Breast epithelium (tissue), 4 donors: ENCODE measurements at places on chromosomes 12 and 14. TPM values are rescaled to one million over a fixed set of nuclear protein-coding genes. Genes with fewer than 3 reads are reported as not detected.

- no peak for DNase-seq
- no peak overlapping the region for H3K27ac ChIP-seq
- no peak overlapping the region for H3K4me3 ChIP-seq
- H3K4me1 ChIP-seq = no peaks in the 10 kb centered on the region
- H3K36me3 ChIP-seq = no peaks in the 10 kb centered on the region
Observed at GRCh38 chr14:60328583-60328982, 79.6 kb downstream of the PPM1A start.

Gene NGB
- not detected for total RNA-seq

- DNase-seq = no peak
- H3K36me3 ChIP-seq = no peaks in the 10 kb centered on the region
- H3K4me3 ChIP-seq = no peak overlapping the region
- no peaks in the 10 kb centered on the region for H3K4me1 ChIP-seq
Observed at GRCh38 chr12:43696154-43696553, 62.4 kb downstream of the PUS7L start.

- H3K27ac ChIP-seq = no peak overlapping the region
- H3K4me1 ChIP-seq = no peaks in the 10 kb centered on the region
- H3K4me3 ChIP-seq = no peak overlapping the region
- H3K36me3 ChIP-seq = no peaks in the 10 kb centered on the region
Observed at GRCh38 chr14:46973295-46973694, 321.7 kb upstream of the RPL10L start.

Gene ZNF839
- total RNA-seq = 16.8 TPM

Gene CLEC4C
- total RNA-seq = not detected
